ENCODE measurements at places on chromosomes 16 and 17.

DNA sequence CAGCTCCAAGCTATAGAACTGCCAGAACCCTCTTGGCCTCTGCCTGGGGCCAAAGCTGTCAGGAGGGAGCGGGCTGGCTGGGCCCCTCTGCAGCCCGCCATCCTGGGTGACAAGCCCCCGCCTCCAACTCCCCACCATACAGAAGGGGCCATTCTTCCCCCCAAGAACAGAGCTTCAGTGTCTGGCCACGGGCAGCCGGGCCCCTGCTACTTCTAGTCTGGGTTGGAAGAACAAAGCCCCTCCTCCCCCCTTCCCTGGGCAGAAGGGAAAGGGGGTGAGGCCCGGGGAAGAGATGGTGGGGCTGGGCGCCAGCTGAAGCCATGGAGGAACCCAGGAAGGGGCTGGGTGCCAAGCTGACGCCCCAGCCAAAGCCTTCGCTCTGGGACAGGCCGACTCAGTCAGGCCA lies 9.0 kb downstream of the NAT9 start:
- DNase-seq: no peak

GRCh38 chr17:40122999-40123810 lies 1.4 kb downstream of the MSL1 start:
- DNase-seq: peak; percentile 27

- peak; percentile 31 for DNase-seq
Measured at GRCh38 chr16:23435500-23435899, 17.5 kb downstream of the COG7 start.

DNA sequence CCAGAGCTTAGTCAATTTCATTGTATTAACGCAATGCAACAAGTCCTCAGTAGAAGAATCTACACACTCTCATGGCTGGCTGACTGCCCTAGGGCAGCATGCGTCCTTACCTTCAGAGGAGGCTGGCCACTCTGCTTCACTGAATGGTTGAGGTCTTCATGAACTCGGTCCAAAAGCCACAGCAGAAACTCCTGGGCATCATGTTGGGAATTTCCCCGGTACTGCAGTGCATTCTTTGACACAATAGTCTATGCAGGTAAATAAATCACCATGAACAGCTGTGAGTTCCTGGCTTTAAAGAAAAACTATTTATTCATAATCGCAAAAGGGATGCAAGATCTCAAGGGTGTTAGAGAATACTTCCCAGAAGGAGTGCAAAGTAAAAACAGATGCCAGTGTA lies 41.3 kb downstream of the USP31 start:
- no peak for DNase-seq

DNA sequence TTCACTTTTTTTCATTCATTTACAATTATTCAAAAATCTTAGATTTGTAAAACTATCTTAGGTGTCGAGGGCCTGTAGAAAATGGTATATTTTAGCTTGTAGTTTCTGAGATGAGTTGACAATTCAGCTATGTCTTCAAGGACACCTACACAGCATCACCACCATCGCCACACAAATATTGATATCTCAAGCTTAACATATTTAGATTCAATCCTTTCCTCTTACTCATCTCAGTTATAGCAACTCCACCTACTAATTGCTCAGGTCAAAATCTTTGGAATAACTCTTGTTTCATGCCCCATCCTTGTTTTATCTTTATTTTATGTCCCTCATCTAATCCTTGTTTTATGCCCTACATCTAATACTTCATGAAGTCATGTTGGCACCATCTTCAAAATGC lies 276.8 kb downstream of the CDH11 start:
- no peak for DNase-seq

DNA sequence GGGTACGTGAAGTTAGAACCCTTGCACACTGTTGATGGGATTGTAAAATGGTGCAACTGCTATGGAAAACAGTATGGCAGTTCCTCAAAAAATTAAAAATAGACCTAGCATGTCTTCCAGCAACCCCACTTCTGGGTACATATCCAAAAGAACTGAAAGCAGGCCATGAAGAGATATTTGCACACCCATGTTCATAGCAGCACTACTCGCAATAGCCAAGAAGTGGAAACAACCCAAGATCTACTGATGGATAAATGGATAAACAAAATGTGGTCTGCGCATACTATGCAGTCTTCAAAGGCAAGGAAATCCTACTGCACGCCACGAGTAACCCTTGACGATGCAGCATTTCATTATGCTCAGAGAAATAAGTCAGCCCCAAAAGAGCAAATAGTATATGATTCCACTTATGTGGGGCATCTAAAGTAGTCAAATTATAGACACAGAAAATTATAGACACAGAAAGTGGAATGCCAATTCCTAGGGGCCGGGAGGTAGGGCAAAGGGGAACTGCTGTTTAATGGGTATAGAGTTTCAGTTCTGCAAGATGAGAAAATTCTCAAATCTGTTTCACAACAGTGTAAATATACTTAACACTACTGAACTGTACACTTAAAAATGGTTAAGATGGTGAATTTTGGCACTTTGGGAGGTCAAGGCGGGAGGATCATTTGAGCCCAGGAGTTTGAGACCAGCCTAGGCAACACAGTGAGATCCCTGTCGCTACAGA lies 17.2 kb downstream of the CORO7 start:
- DNase-seq: no peak

DNA sequence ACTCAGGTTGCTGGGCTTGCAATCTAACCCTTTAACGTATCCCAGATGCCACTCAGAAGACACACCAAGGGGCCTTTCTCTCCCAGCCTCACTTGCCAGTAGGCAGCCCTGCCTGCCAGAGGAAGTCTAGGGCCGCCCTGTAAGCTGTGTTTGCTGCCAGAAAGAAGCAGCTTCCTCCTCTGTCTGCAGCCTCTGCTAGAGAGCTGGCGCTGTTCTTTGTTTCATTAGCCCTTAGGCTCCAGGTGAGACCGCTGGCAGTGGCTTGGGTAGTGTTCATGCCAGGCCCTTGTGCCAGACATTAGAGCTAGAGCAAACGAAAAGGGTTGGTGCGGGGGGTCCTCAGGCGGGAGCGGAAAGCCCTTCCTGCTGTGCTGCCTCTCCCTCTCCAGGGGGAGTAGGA lies 8.9 kb downstream of the CTRL start:
- no peak for DNase-seq

DNA sequence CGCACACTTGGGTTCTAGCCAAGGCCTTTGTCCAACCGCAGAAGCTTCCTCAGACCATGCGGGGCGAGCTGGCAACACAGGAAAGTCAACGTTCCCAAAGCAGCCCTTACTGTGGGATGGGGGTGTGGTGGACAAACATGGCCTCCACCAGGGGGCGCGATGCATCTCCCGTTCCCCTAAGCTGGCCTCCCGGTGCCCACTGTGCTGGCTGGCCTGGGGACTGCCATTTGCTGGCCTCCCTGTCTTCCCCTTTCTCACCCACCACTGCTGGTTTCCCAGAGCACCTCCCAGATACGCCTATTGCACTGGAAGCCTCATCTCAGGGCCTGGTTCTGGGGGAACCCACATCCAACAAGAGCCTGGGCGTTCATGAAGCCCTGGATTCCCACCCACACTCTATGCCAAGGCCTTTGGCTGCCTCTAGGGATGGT lies 145.3 kb downstream of the IRF8 start:
- DNase-seq: no peak

GRCh38 chr17:82338858-82339633 lies 5.5 kb upstream of the SECTM1 start:
- DNase-seq: no peak

GRCh38 chr17:9837551-9838471 lies 12.1 kb downstream of the GLP2R start:
- no peak for DNase-seq

- no peak for DNase-seq
Measured at GRCh38 chr16:68719993-68720489, 17.1 kb upstream of the CDH1 start.

- DNase-seq: no peak
Measured at GRCh38 chr17:47684535-47685193, 9.3 kb upstream of the TBKBP1 start.

DNA sequence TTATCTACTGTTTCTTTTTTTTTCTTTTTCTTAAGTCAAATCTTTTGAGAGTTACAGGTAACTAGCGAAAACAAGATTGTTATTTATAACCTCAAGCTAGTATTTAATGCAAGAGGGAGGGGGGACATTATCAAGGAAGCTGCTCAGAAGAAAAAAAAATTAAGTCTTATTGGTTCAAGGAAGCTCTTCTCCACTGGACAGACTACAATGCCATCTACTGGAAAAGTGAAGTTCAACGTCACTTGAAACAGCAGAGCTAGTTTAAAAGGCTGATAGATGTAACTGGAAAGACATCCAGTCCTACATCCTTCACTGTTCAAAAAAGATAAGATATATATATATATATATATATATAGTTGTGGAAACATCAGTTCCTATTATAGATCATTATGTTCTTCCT lies 418.0 kb upstream of the PSMD7 start:
- peak; percentile 36 for DNase-seq

DNA sequence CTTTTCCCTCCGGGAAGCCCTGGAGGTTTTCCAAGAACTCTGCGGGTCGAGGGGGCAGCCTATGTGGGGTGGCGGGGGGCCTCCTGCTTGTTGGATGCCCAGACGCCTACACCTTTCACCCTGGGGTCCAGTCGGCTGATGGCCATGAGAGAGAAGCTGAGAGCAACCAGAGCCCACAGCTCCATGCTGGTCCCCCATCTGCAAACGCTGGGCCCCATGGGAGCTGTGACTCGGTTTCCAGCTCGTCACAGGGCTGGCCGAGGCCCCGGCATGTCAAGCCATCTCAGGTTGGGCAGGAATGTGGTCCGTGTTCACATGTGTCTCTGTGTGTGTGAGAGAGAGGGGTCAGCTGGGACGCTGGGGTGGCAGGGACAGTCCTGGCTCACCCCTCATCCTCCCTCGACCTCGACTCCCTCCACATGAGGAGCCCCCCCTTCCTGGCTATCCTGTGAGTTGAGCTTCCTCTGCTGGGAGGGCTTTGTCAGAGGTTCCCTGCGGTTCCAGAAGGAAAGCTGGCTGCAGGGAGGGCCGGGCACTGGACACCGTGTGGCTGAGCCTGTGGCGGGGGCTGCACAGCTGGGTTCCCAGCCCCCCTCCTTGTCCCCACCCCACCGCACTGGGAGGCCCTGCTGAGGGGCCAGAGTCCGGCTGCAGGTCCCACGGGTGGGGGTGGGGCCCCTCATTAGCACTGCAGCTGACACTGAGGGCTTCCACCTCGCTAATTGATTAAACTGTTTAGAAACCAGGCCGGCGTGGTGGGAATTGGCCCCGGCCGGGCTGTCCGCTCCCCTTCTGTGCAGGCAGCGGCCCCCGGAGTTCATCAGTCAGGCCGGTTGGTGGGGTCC lies 19.1 kb downstream of the METRNL start:
- DNase-seq: no peak

DNA sequence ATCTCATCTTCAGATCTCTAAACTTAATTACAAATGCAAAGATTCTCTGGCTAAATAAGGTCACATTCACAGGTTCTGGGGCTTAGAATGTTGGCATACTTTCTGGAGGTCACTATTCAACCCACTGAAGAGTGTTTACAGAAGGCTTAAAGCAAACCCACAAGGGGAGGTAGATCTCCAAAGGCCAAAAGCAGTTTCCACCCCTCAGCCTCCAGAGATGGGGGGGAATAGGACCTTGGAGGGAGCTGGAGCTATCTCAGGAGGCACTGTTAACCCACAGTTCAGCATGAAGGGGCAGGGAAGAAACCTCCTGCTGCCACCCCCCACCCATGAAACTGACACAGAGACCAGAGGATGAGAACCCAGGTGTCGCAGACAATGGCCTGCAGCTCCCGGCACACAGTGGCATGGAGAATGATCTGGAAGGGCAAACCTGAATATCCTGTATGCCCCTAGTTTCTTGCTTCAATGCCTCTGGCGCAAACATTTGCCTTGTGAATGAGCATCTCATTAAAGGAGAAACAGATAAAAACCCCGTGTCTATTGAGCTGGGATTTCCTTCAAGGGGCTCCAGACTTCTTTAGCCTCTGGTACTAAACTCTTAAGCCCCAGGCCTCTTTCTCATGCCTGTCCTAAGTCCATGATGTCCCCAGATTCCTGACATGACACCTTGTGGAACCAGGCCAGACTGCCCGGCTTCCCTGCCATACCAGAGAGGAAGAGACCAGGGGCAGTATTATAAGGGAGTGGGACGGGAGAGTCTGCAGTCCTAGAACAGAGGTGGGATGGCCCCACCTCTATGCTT lies 103.1 kb upstream of the CDH5 start:
- no peak for DNase-seq

All from NCI-H748 treated with DMSO at 0.1 percent for 48 hours (cell line).